T-helper 2 cell treated with Interferon-gamma antibody and Interleukin-4, amounts not matched to agents 100 ng/mL and 5 ng/mL, for 36 hours (primary cell): ENCODE measurements at places on chromosomes 2 and 18. TPM values are rescaled to one million over a fixed set of nuclear protein-coding genes. Genes with fewer than 3 reads are reported as not detected.

Gene FBXO15
- total RNA-seq, result 0.41 and 0.57 TPM in 2 replicates

Gene FABP1
- total RNA-seq, result not detected in 2 replicates

Gene PKP4
- total RNA-seq, result 29.2 and 30.5 TPM in 2 replicates

Gene PROC
- not detected in 2 replicates for total RNA-seq

Gene CD226
- 87.4 and 88.2 TPM in 2 replicates for total RNA-seq

Gene PLB1
- 2.0 TPM in 2 replicates for total RNA-seq

Gene ACYP2
- 10.8 and 12.1 TPM in 2 replicates for total RNA-seq

Gene FOSL2
- 29.6 and 30.5 TPM in 2 replicates for total RNA-seq

Gene MREG
- total RNA-seq, result 7.1 and 9.0 TPM in 2 replicates

Gene CDH2
- total RNA-seq, result 0.05 and 0.48 TPM in 2 replicates

Gene MAP3K19
- not detected in 2 replicates for total RNA-seq
